ENCODE measurements at places on chromosomes 4 and X. TPM values are rescaled to one million over a fixed set of nuclear protein-coding genes. Genes with fewer than 3 reads are reported as not detected.

The BEX5 gene
- 2.0 TPM for total RNA-seq

The SMIM43 gene
- total RNA-seq, result not detected

The SLC2A9 gene
- total RNA-seq, result 1.7 TPM

The MAGEA2 gene
- total RNA-seq, result not detected

The TCP11X2 gene
- not detected for total RNA-seq

The ALAS2 gene
- not detected for total RNA-seq
